ENCODE measurements at places on chromosomes 5 and 9. TPM values are rescaled to one million over a fixed set of nuclear protein-coding genes. Genes with fewer than 3 reads are reported as not detected.

DNA sequence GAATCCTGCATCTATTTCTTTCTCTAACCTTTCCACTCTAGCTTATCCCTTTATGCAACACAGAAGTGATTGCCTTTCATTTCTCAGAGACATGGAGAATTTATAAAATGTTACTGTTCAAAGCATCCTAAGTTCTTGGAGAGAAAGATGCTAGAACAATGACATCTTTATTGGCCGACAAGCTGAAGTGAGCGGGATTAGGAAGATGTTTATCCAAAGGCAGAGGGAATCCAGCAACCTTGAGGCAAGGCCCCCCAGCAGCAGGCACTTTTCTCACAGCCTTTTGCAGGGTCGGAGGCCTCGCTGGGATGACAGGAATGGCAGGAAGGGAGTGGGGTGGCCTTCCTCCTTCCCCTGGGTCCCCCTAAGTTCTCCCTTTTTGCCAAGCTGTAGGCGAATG is 204.8 kb downstream of the GAPVD1 start:
- DNase-seq = no peak

- no peak for DNase-seq
Observed at GRCh38 chr5:126052120-126052519, 371.1 kb upstream of the GRAMD2B start.

GRCh38 chr5:78648359-78649210 is at the start of gene LHFPL2:
Gene LHFPL2, minus strand, starts transcription at chr5:78648772. Its CDS starts 138,559 bp downstream, at chr5:78510213.
- peak; percentile 38 for DNase-seq

DNA sequence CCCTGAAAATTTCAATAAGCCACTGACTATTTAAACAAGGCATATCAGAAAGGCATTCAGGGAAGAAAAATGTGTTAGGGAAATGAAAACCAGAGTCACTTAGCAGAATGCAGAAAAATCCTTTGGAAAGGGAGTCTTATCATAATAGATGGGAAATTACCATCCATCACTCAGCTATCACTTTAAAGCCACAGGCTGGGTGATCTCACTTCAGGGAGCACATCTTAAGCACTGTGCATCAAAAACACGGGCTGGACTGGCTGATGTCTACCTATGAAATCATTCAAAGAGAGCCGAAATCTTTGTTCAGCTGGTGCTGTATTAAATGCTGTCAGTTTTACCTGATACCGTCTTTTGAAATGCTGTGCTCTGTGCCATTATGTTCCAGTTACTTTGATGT is 73.5 kb downstream of the C9orf57 start:
- no peak for DNase-seq

GRCh38 chr5:34866989-34867471 is 28.1 kb downstream of the TTC23L start:
- DNase-seq = no peak

- DNase-seq = no peak
Observed at GRCh38 chr5:107443897-107444296, 226.8 kb downstream of the EFNA5 start.

DNA sequence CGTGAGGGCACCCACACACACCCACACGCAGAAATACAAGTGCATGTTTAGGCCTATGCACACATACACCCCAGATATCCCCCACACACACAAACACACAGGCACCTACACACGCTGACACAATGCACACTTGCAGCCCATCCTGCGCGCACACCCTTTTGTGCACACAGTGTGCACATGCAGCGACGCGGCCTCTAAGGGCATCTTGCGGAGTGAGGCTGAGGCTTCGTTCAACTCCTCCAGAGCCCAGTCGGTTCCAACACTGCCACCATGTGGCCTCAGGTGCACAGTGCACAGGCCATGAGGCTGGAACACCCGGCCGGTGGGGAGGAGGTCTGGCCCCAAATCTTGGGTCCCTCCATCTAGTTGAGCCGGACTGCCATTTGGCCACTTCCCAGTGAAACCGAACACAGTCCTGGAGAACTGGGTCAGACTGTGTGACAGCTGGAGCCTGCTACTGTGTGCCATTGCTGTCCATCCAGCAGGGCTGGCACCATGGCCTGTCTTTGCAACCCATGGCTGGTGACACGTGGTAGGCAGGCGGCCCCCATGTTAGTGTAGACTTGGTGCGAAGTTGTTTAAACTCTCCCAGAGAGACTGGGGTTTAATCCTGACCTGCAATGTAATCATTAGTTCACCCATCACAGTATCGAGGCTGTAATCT is 97.7 kb upstream of the MVB12B start:
- DNase-seq = peak; percentile 37

GRCh38 chr5:145903113-145903512 is 30.3 kb upstream of the GRXCR2 start:
- no peak for DNase-seq

- no peak for DNase-seq
Observed at GRCh38 chr9:69307446-69308205, 17.4 kb upstream of the ENTREP1 start.

DNA sequence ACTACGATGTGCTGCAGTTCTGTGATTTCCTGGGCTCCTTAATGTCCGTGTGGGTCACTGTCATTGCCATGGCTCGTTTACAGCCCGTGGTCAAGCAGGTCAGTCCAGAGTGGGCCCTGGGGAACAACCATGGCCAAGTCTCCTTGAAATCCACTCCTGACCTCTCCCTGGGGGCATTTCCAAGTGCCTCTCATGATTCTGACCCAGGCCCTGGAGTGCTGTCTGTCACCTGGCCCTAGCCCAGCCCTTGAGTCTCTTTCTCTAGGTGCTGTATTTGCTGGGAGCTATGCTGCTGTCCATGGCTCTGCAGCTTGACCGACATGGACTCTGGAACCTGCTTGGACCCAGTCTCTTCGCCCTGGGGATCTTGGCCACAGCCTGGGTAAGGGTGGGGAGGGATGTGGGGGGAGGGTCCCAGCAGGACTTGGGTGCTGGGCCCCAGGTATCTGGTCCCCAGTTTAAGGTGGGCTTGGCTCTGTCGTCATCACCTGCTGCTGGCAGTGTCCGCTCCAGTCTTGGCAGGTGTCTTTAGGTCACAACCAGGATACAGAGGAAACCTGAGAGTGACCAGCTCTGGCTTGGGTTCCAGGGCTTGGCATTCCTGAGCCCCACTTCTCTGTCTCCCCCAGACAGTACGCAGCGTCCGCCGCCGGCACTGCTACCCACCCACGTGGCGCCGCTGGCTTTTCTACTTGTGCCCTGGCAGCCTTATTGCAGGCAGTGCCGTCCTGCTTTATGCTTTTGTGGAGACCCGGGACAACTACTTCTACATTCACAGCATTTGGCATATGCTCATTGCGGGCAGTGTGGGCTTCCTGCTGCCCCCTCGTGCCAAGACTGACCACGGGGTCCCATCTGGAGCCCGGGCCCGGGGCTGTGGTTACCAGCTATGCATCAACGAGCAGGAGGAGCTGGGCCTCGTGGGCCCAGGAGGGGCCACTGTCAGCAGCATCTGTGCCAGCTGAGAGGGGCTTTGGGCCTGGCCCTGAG is 17.0 kb downstream of the OR13J1 start:
- DNase-seq = no peak

DNA sequence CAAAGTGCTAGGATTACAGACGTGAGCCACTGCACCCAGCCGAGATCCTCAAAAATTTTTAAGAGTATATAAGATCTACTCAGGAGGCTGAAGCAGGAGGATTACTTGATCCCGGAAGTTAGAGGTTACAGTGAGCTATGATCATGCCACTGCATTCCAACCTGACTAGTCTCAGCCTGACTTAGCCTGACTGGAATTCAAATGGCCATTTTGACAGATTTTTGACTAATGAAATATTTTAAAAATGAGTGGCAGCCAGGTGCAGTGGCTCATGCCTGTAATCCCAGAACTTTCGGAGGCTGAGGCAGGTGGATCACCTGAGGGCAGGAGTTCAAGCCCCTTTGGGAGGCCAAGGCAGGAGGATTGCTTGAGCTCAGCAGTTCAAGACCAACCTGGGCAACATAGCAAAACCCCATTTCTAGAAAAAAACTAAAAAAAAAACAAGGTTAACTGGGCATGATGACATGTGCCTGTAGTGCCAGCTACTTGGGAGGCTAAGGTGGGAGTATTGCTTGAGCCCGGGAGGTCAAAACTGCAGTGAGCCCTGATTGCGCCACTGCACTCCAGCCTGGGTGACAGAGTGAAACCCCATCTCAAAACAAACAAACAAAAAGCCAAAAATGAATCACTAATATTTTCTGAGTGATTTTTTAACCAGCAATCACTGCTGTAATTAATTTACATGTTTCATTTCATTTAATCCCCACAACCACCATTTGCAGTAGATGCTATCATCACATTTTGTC is 16.6 kb downstream of the ATOX1 start:
- no peak for DNase-seq

- no peak for DNase-seq
Observed at GRCh38 chr5:72561148-72561972, 54.1 kb upstream of the ZNF366 start.

DNA sequence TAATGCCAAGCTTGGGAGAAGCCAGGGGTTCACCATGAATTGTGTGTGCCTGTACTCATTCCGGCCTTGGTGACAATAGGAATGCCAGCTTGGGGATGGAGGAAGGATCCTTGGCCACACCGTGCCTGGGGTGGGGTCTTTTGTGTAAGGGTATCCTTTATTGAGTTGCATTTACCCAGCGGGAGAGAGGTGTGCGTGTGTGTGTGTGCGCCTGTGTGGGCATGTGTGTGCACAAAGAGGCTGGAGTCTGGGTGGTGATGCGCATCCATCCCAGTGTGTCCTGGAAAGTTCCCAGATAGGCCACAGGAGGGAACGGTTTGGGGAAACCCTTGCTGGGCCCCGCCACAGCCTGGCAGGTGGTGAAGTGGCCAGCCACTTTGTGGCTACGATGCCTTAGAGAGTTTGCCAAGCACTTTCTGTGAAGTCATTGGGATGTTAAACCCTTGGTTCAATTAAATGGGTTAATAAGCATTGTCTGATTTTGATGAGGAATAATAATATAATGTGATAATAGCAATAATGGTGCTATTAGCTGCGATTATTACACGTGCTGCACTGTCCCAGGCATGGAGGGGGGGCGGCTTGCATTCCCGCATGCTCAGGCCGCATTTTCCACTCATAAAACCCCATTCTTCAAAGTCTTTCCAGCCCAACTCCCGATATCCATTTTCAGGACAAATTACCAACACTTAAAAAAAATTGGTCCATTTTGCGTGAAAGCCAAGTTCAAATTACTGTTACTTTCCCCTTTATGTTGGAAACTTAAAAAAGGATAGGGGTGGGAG is 13.7 kb downstream of the PITX1 start:
- peak; percentile 6 for DNase-seq

Gene PRDM9
- total RNA-seq = not detected

Gene OCLN
- total RNA-seq = 0.49 TPM

Gene ROPN1L
- not detected for total RNA-seq

Gene SOWAHA
- not detected for total RNA-seq

Gene OGN
- total RNA-seq = 3.1 TPM

Gene NPDC1
- total RNA-seq = 11.3 TPM

Gene HAVCR1
- not detected for total RNA-seq

Gene PRUNE2
- 10.1 TPM for total RNA-seq

Measured in gastrocnemius medialis (tissue), 4 donors.